ENCODE measurements at places on chromosomes 7 and 10. TPM values are rescaled to one million over a fixed set of nuclear protein-coding genes. Genes with fewer than 3 reads are reported as not detected.
A peak's percentile ranks its signal among the peaks of the same experiment; 100 is the strongest.

The GATA3 gene
- 24.4 TPM for total RNA-seq

The CUZD1 gene
- 1.5 TPM for total RNA-seq

The ADCYAP1R1 gene
- not detected for total RNA-seq

The CCDC172 gene
- not detected for total RNA-seq

DNA sequence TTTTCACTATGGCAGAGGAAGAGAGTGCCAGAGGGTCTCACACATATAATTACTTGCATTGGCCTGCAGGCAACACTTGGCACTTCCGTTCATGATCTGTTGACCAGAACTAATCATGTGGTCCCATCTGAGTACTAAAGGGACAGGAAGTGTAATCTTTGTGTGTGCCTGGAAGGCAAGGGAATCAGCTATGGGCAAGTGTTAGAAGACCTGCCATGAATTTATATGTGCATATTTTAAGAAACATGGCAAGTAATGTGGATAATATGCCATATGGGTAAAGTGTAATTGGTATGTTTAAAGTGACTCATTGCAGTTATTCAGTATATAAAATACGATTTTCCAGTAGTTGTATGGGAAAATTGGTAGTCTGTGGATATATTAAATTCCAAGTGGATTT is 46.1 kb downstream of the CCSER2 start:
- no peak for DNase-seq
- no peak overlapping the region for H3K4me3 ChIP-seq
- peaks cover 49% of the 10 kb centered on the region for H3K4me1 ChIP-seq
- H3K27ac ChIP-seq, result no peak overlapping the region
- peaks cover 20% of the 10 kb centered on the region for H3K36me3 ChIP-seq

DNA sequence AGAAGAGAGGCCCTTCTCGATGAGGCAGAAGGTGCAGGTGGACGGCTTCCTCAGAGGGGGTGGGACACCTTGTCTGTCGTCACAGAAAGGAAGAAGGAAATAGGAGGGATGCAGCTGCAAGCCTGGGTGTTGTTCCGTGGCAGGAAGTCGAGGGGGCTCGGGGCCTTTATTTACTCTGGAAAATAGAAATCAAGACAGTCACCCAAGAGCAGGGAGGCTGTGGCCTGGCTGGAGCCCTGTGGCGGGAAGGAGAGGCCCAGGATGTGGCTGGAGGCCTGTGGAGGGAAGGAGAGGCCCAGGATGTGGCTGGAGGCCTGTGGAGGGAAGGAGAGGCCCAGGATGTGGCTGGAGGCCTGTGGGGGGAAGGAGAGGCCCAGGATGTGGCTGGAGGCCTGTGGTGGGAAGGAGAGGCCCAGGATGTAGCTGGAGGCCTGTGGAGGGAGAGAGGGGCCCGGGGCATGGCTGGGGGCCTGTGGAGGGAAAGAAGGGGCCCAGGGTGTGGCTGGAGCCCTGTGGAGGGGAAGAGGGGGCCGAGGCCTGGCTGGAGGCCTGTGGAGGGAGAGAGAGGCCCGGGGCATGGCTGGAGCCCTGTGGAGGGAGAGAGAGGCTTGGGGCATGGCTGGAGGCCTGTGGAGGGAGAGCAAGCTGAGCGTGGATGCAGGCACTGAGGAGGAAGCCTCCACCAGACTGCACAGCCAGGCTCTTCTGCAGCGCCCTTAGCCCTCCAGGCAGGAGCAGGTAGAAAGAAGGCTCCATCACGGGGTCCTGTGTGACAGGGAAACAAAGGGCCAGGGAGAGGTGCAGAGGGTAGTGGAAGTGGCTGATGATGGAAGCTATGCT is 97.3 kb upstream of the SFMBT2 start:
- peaks cover 35% of the 10 kb centered on the region for H3K4me1 ChIP-seq
- peak overlapping the region; percentile 90 for H3K27ac ChIP-seq
- peak; percentile 72 for DNase-seq
- no peaks in the 10 kb centered on the region for H3K27me3 ChIP-seq
- peaks cover 23% of the 10 kb centered on the region for H3K36me3 ChIP-seq

DNA sequence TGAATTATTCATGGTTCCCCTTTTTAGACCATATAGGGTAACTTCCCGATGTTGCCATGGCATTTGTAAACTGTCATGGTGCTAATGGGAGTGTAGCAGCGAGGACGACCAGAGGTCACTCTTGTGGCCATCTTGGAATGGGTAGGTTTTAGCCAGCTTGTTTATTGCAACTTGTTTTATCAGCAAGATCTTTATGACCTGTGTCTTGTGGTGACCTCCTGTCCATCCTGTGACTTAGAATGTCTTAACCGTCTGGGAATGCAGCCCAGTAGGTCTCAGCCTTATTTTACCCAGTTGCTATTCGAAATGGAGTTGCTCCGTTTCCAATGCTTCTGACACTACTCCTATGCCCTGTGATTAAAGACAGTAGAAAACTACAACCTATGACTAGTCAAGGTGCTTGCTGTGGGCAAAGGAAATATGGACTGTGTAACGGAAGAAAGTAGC is 18.8 kb upstream of the PAXIP1 start:
- H3K4me3 ChIP-seq, result no peak overlapping the region
- H3K4me1 ChIP-seq, result no peaks in the 10 kb centered on the region
- H3K27ac ChIP-seq, result no peak overlapping the region
- DNase-seq, result no peak
- peaks cover 1% of the 10 kb centered on the region for H3K27me3 ChIP-seq

DNA sequence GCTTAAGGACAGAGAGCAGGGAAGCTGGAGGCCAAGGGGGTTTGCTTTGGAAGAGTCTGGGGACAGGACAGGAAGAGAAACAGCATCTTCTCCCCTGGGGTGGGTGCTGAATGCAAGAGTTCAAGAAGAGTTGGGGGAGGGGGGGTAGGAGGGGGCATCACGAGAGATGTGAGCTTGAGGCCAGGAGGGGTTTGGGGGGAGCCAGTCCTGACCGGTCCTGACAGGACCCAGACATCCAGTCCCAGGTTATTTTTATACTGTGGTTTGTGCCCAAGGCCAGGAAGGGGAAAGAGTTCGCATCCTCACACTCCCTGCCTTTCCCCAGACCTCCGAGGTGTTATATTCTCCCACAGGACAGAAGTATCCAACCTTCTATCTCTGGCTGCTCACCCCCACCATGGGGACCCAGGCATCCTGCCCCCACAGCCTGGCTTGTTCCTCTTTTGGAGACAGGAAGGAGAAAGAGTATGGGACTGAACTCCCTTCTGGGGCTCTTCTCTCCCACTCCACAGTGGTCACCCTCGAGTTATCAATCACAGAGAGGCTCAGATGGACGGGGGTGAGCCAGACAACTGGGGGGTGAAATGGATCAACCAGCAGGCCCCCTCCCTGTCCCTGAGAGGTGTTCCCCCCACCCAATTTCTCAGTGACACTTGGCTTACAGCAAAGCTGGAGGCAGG is 2.8 kb downstream of the TSC22D4 start:
- H3K4me1 ChIP-seq, result peaks cover 49% of the 10 kb centered on the region
- H3K27ac ChIP-seq, result peak overlapping the region; percentile 93
- peaks cover 47% of the 10 kb centered on the region for H3K36me3 ChIP-seq
- no peaks in the 10 kb centered on the region for H3K27me3 ChIP-seq

GRCh38 chr10:75646218-75646915 is 214.9 kb downstream of the LRMDA start:
- H3K27ac ChIP-seq, result no peak overlapping the region
- H3K36me3 ChIP-seq, result no peaks in the 10 kb centered on the region
- H3K27me3 ChIP-seq, result peaks cover 8% of the 10 kb centered on the region
- DNase-seq, result no peak
- no peak overlapping the region for H3K4me3 ChIP-seq
- no peaks in the 10 kb centered on the region for H3K4me1 ChIP-seq

GRCh38 chr10:124892031-124892430 is 49.9 kb upstream of the ZRANB1 start:
- no peak for DNase-seq
- no peaks in the 10 kb centered on the region for H3K4me1 ChIP-seq
- H3K27me3 ChIP-seq, result peaks cover under 1% of the 10 kb centered on the region
- no peak overlapping the region for H3K4me3 ChIP-seq
- H3K27ac ChIP-seq, result no peak overlapping the region

- peaks cover 7% of the 10 kb centered on the region for H3K4me1 ChIP-seq
- DNase-seq, result no peak
- H3K27me3 ChIP-seq, result no peaks in the 10 kb centered on the region
- H3K27ac ChIP-seq, result no peak overlapping the region
Measured at GRCh38 chr10:97234400-97234799, 48.6 kb upstream of the SLIT1 start.

Measured in activated CD8-positive, alpha-beta T cell treated with anti-CD3 and anti-CD28 coated beads for 36 hours (primary cell).